Activated CD8-positive, alpha-beta memory T cell treated with anti-CD3 and anti-CD28 coated beads for 4 hours (primary cell): ENCODE measurements at places on chromosomes 2 and 18.

DNA sequence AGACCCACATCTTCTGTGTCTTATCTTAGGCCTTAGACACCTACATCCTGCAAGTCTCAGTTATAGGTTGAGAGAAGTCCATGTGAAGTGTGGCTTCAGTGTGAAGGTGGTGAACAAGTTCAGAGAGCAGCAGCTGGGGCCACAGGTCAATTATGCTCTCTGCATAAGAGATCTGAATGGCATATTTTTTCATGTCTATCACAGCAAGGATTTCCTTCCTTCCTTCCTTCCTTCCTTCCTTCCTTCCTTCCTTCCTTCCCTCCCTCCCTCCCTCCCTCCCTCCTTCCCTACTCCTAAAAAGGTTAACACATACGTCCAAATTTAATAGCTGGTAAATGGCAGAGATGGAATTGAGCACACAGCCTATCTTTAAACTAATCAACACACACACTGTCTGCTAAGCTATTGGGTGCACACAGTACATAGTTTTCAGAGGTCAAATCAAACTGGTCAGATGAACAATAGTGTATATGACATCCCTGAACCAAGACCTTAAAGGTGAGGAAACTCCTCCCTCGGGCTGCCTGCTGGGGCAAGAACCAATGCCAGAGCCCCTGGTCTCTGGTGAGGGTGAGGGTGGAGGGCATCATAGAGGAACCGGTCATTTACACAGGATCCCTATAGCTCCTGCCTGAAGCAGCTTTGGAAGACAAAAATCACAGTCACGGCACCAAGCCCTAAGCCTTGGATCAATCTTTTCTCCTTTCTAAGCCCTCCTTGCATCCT is 240.9 kb downstream of the ICOS start:
- DNase-seq: no peak

GRCh38 chr2:231683292-231684235 is 24.8 kb upstream of the PTMA start:
- no peak for DNase-seq

GRCh38 chr2:8033546-8034096 is 648.2 kb upstream of the ID2 start:
- no peak for DNase-seq

DNA sequence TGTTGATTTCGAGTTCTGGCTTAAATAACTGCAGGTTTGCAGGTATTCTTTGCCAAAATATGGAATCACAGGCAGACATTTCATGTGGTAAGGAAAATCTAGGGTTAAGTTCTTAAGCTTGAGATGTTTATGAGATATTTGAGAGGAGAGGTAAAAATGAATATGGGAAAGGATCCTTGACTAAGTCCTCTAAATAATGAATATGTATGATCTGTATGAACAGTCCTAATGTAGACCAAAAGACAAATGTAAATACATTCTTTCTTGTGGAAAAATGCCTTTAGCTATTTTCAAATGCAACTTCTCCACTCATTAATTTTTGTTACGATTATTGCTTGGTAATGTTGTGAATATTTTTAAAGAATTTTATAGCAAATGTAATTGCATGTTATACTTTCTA is 1632.6 kb downstream of the SUCLG1 start:
- DNase-seq: no peak

DNA sequence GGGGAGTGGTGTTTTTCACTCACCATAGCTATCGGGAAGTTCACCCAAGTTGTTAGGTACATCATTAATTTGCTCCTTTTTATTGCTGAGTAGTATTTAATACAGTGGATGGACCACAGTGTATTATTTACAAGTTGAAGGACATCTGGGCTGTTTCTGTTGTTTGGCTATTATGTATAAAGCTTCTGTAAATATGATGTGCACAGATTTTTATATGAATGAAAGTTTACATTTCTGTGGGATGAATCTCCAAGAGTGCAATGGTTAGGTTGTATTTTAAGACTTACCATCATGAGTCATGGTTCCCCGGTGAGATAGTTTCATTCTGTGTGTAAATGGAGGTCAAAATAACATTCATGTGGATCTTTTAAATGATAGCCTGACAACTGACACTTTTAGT is 337.4 kb downstream of the PTPRM start:
- DNase-seq: no peak

DNA sequence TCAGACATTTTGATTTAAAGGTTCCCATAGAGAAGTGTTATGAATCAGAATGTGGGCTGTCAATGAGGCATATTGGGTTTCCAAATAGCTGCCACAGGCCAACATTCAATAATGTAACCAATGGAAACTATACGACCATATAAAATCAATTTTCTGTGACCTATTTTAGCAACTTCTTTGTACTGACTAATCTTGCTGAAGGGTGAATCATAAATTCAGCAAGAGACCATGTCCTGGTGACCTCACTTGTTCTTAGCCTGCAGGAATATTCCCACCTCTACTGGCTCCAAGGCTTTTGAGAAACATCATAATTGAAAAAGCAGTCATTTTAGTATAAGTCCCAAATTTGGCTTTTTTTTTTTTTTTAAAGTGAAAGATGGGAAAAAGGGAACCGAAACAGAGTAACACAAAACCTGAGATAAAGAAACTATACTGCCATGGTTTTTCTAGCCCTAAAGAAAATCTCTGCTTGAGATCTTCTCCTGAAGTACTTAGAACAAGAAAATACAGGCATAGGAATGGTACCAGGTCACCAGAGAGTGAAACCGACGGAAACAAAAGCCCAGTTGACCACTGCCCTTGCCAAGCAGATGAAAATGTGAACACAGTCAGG is 32.1 kb downstream of the PLEKHM3 start:
- DNase-seq: no peak

DNA sequence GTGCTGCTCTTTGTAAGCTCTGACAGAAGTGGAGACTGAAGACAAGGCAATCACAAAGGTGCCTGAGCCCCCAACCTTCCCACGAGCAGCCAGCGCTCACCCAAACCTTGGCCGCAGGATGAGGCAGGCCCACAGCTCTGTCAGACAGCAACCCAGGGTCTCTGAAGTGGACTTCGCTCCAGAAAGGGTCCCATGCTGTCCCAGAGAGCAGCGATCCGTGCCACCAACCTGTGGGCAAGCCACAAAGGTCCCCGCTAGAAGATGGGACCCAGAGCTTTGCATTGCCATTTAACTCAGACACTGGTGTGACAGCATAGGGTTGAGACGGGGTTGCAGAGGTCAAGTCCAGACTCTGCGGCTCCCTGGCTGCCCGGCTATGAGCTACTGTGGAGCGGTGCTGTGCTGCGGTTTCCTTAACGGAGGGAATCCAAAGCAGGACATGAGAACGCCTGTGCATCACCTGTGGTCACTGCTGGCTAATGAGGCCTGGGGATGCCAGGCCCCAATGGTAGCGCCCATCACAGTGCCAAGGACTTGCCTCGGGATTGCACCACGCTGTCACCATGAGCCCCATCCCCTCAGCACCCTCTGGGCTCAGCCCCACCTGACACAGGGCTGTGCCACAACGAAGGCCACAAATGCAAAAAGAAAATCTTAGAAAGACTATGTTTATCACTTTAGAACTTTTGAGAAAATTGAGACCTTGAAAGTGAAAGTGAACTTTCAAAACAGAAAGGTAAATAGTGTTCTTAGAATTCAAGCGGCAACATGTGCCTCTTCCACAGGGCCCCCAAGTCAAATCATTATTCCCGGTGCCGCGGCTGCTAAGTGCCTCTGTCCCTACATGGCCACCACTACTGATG is 103.4 kb downstream of the HDAC4 start:
- DNase-seq: no peak

GRCh38 chr2:120669121-120669952 is 66.3 kb upstream of the GLI2 start:
- no peak for DNase-seq

DNA sequence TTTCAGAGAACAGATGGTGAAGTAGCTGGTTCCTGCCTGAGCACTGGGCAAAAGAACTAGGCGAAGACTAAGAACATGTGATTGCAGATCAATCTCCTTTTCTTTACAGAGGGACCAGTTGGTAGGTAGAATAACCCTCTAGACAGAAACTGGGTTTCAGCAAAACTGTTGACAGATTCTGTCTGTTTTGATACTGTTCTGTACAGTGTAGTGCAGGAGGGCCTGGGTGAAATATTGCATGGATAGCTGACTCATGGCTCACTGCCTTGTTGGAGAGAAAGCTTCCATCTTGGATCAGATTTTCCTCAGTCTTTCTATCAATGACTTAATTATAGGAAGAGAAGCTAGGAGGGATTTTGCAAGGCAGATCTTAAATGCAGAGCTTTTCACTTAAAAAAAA is 95.8 kb downstream of the ZNF532 start:
- no peak for DNase-seq

- DNase-seq: peak; percentile 41
Observed at GRCh38 chr2:100610381-100610831, 47.6 kb downstream of the PDCL3 start.

DNA sequence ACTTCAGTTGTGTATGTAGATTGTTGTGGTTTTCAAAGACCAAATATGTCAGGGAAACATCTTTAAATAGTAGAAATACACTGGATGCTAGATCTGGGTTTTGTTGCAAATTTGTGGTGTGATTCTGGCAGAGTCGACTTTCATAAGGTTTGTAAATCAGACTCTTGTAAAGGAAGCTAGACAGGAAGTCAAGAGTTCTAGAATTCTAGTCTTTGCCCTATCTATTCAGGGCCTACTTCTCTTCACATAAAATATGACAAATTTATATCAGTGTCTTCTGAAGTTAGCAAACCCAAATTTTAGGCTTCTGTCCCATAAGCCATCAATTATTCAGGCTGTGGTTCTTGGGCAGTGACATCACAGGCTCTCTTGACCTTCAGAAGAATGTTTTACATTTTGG is 1579.2 kb upstream of the PIK3C3 start:
- DNase-seq: no peak

DNA sequence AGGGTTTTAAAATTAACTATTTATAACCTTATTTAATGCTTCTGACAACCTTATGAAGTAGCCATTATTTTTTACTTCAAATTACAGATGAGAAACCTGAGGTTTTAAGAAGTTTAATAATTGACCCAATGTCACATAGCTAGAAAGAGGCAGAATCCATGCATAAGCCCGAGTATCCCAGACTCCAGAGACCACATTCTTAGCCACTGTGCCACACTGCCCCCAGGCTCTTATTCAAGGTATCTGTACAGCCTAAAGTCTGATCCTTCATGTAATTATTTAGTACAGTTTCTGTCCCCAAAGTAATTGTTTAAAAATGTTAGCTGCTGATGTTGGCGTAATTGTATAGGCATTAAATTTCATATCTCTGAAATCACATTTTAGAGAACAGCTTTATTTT is 124.7 kb upstream of the LRRTM1 start:
- no peak for DNase-seq

- no peak for DNase-seq
Observed at GRCh38 chr2:237057893-237058300, 27.8 kb upstream of the COPS8 start.

- DNase-seq: no peak
Observed at GRCh38 chr2:30927465-30928075, 120.3 kb upstream of the CAPN13 start.

DNA sequence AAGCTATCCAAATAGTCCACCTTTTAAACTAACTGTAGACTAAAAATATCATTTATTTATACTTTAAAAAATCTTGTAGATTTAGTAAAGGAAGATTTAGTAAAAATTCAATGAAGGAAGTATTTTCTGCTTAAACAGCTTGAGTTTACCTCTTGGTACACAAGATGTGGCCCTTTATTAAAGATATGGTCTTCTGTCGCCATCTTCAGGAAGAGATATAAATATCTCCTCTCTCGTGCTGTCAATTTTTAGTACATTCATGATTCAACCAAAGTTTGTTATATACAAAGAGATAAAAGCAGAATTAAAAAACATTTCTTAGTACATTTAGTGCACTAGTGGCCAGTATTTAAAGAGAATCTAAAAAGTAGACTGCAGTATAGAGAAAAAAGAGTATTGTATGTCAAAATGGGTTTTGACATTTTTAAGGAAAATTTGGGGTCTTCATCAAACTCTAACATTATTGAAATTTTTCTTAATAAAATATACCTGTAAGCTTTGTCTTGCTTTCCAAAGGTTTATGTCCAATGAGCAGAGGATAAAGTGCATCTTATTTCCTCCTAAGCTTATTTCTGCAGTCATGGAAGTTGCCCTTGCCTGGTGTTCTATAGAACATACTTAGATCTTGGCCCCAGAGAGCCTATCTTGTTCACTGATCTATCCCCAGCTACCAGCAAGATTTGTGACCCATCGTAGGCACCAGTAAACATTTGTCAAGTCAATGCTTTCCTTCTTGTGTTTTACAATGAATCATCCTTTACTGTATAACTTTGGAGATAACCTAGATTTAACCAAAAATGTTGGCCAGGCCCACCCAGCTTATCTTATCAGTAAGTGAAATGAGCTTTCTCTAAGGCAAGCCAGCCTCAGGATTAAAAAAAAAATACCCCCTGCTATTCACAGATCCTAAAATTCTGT is 18.5 kb upstream of the EML6 start:
- no peak for DNase-seq
